ENCODE measurements at places on chromosomes 12 and 14. TPM values are rescaled to one million over a fixed set of nuclear protein-coding genes. Genes with fewer than 3 reads are reported as not detected.

DNA sequence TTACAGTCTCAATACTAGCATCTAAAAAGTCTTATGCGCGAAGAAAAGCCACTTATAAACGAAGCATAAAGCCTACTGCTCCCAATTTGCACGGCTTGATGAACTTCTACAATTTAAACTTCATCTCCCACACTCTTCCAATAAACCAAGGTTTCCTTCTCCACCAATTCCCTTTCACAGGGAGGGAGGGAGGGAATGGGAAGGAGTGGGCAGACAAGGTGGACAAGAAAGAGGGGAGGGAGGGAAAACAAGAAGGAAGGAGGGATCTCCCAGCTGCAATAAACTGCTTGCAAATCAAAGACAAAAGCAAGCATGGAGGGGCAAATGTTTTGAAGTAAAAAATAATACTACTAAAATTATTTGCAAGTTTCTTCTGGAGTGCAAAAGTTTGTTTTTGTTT lies 64.5 kb downstream of the MED13L start:
- no peak for DNase-seq

DNA sequence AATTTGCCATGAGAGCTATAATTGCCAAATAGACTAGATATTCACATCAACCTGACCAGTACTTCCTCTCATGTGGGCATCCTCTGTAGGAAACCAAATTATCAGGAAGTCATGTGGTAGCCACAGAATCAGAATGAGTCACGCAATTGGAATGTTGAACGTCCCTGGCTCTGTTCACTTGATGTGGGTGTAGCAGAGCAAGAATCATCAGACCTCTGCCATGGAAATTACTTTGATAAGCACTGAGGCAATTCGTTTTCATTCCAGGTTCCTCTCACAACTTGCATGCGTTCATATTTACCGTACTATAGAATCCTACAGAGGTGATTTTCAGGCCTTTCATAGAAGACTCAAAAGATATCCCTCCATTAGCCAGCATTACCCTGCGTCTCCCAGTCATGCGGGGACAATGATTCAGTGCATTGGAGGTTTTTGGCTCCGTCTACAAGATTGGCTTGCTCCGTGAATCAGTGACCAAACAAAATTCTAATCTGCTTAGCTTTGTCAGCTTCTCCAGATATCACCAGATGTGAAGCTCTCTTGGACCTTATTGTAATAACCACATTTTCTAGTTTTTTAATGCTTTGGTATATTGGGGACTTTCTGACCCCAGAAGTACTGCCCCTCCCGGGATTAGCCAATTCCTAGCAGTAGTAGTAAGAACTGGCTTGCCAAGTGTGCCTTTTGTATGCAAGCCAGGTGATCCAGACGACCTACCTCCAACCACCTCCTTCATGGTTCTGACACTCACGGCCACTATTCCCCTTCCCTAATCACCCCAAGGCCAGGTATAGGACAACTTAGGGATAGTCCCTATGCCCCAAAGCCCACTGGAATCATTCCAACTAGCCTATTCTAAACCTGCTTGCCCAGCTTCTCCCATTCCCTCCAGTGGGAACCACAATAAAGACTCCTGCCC lies 133.4 kb downstream of the KICS2 start:
- no peak for DNase-seq

KCNJ8 gene
- total RNA-seq, result 9.1 TPM

SALL2 gene
- total RNA-seq, result 4.1 TPM

DNA sequence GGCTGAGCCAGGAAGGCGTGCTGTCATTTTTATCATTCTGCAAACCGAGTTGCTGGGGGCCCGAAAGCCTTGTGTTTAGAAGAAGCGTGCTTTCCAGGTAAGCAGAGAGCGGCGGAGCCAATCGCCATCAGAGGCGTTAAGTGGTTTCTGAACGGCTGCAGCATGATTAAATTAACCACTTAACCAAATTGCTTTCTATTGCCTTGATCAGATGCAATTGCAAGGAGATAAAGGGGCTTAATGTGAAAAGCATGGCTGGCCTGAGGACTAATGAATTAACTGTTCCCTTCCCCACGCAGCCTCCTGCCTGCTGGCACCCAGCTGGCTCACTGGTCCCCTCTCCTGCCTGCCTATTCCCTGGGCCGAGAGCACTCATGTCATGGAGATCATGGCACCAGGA lies 36.6 kb upstream of the CHGA start:
- DNase-seq, result no peak

All from lower leg skin (tissue), 4 donors.